ENCODE measurements at places on chromosomes 4 and X.

DNA sequence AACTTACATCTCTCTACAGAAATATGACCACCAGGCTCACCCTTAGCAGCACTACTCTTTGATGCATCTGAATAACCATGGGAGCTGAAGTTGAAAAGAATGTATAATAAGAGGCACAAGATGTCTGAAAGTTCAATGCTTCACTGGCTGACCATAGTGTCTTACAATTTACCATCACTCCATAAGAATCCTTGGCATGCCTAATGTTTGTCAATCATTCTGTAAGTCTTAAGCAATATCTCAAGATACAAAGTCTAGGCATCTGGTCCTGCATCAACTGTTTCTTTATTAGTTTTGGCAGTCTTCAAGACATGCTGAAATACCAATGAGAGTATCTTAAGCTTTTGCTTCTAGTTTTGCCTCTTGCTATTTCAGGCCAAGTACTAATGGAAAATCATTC, 755.5 kb downstream of the STIM2 start:
- DNase-seq = no peak

- peak; percentile 62 for DNase-seq
Observed at GRCh38 chr4:169404960-169405359, 134.2 kb upstream of the SH3RF1 start.

DNA sequence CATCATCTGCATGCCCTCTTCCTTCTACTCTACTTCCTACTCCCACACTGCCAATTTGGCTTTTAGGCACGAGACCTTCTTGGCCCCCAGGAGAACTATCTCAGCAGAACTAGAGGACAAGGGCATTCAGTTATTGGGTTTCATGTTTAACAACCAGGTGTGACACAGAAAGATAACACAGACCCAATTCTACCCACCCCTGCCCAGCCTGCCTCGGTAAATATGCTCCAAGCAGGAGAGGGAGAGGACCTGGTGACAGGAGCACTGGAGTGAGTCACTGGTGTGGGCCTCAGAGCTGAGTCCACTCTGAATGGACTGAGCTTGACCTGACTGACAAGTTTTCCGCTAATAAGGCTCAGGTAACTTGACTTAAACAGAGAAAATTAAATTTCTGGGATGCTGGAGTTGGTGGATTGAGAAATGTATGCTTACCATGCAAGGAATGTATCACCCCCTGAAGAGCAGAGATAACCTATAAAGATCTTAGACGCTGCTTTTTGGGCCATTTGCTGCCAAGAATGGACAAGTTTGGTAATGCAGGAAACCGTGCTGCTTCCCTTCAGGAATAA, 52.5 kb downstream of the CASP3 start:
- no peak for DNase-seq

GRCh38 chr4:123977641-123978081, 581.1 kb downstream of the SPRY1 start:
- no peak for DNase-seq

DNA sequence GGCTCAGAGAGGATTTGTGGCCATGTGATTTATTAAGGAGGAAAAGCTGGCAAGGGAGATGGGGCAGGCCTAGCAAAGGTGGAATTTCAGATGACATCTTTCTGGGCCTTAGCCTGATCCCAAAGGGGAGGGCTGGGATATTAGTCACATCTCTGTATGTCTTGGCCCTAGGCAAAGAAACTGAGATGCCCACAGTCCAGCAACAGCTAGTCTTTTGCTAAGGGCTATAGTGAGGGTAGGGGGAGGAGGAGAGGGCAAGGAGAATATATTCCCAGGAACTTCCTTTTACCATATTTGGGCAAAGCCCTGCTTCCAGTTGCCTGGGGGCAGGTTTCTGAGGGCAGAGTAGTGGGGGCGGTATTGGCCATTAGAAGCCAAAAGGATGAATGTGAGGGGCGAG, 209.8 kb upstream of the NR3C2 start:
- no peak for DNase-seq

DNA sequence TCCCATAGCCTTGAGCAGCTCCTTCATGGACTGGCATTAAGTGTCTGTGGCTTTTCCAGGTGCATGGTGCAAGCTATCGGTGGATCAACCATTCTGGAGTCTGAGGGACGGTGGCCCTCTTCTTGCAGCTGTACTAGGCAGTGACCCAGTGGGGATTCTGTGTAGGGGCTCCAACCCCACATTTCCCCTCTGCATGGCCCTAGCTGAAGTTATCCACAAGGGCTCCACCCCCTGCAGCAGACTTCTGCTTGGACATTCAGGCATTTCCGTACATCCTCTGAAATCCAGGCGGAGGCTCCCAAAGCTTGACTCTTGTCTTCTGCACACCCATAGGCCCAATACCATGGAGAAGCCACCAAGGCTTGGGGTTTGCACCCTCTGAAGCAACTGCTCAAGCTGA, 89.3 kb upstream of the PGRMC2 start:
- no peak for DNase-seq

GRCh38 chr4:6271701-6272465, 2.2 kb downstream of the WFS1 start:
- DNase-seq = no peak

DNA sequence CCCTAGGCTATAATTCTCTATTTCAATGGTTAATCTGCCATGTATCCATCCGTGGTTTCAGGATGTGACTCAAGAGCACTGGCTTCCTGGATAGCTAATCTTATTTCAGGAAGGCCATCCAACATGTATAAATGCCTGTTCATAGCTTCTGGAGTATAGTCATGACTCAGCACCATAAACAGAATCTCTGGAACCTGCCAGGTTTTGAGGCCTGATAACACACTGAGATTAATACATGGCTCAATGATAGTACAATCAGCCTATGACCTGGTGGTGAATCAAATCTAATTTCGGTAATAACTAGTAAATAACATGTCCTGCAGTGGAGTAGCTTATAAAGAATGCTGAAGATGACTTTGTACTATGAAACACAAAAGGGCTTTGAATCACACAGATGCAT, 5.7 kb upstream of the IL13RA2 start:
- DNase-seq = peak; percentile 49

GRCh38 chrX:153766871-153767673, 3.0 kb downstream of the PLXNB3 start:
- DNase-seq = no peak

- DNase-seq = no peak
Observed at GRCh38 chr4:136302566-136302965, 1229.7 kb downstream of the PCDH18 start.

All from GM04503 (cell line).